ENCODE measurements at places on chromosomes 4 and X.

- DNase-seq = no peak
Measured at GRCh38 chr4:162015090-162015489, 148.7 kb downstream of the FSTL5 start.

DNA sequence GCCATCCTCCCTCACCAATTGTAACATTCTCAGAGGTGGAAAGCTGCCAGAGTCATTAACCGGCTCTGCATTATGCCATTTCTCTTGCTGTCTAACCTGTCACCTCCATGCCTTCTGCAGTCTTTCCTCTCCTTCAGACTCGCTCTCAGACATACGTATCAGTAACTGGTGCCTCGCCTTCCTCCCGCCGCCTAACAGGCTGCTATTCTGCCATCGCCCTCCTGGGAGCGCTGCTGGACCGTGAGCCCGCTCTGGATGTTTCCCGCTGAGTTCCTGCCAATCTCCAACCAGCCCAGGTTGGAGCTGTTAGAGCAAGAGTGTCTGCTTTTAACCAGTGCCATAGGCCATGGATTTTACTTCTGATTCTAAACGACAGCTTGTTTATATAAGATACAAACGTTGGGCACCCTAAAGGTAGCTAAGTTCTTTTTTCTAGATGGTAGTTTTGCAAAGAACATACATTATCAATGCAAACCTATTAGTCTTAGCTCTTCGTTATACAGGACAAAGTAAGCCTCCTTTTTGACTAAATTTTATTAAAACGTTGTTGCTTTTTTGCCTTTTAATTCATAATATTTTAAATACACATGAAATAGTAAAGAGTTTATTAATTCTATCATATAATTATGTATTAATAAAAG, 59.5 kb upstream of the NEIL3 start:
- DNase-seq = peak; percentile 47

GRCh38 chr4:11376571-11376970, 52.1 kb downstream of the HS3ST1 start:
- DNase-seq = no peak

- no peak for DNase-seq
Measured at GRCh38 chr4:140645196-140645595, 76.4 kb upstream of the UCP1 start.

DNA sequence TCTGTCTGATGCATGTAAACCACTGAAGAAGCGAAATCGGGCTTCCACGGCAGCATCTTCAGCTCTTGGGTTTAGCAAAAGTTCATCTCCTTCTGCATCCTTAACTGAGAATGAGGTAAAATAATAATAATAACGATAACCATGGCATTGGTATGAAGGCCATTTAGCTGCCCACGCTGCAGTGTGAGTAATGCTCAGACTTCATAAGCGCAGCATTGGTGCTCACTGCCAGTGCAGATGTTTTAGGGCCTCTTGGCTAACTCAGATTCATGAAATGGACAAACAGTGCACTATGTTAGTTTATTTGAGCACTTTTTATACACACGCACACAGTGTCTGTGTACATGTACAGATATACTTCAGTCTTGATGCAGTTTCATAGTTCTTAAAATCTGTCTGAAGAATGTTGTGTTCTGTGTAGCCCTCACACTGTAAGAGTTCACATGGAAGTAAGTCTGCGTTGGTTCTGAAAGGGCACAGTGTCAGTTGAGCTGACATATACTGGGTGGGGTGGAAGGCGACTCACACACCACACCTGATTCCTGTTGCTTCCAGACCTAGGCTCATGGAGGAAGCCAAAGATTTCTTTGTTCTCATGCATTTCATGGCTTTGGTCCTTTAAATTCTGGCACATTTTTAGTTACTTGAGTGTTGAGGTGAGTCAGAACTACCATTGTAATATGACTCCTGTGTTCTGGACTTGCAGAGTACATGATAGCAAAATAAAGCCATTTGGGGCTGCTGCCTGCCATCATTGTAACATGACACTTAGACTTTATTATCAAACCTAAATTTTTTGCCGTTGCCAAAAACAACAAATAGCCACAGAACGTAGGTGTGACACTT, 68.7 kb downstream of the NSD2 start:
- no peak for DNase-seq

DNA sequence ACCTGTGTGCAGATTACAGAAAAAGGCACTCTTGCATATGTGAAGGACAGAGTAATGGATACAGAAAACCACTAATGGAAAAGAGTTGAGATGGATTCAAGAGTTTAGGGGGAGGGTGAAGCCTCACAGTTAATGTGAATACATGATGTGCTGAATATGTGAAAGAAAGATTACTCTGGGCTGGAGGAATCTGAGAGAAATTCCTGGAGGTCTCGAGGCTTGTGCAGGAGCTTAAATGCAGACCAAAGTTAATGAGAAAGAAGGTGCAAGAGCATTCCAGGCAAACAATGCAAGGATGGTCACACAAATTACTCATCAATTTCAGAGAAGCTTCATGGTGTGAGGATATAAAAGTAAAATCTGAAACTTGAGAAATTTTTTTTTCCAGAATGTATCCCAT, 768.8 kb downstream of the STPG2 start:
- no peak for DNase-seq

Data from C1 segment of cervical spinal cord (tissue), 14 donors.